ENCODE measurements at places on chromosomes 16 and 17.

DNA sequence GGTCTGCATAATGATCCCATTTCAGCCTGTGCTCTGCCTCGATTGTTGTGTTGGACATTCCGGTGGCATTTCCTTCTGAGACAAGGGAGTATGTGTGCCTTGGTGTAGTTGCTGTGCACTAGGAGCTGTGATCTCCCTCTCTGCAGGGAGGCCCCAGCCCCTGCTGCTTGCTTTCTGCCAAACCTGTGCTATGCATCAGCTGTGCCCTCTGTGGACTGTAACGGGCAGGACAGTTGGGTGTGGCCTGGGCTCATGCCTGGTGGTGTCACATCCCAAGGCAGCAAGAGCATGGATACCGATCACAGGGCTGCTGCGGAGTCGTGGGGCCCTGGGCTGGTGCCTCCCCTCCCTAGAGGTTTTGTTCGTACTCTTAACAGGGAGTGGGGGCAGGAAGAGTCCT lies 3.8 kb upstream of the JPT2 start:
- no peak for DNase-seq

GRCh38 chr17:68601565-68602288 lies 560 bp upstream of the FAM20A start:
- DNase-seq: no peak

GRCh38 chr17:61662741-61663140 lies 71.7 kb upstream of the NACA2 start:
- DNase-seq: peak; percentile 68

DNA sequence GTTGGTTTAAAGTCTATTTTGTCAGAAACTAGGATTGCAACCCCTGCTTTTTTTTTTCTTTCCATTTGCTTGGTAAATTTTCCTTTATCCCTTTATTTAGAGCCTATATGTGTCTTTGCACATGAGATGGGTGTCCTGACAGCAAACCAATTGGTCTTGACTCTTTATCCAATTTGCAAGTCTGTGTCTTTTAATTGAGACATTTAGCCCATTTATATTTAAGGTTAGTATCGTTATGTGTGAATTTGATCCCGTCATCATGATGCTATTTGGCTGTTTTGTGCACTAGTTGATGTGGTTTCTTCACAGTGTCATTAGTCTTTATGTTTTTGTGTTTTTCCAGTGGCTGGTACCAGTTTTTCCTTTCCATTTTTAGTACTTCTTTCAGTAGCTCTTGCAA lies 127.7 kb upstream of the ZNF267 start:
- no peak for DNase-seq

- DNase-seq: no peak
Observed at GRCh38 chr16:71344315-71344905, 14.1 kb upstream of the CALB2 start.

- no peak for DNase-seq
Observed at GRCh38 chr16:35711435-35711834, 2252.0 kb downstream of the TP53TG3F start.

GRCh38 chr16:30743716-30744115 lies 4.5 kb upstream of the PHKG2 start:
- no peak for DNase-seq

DNA sequence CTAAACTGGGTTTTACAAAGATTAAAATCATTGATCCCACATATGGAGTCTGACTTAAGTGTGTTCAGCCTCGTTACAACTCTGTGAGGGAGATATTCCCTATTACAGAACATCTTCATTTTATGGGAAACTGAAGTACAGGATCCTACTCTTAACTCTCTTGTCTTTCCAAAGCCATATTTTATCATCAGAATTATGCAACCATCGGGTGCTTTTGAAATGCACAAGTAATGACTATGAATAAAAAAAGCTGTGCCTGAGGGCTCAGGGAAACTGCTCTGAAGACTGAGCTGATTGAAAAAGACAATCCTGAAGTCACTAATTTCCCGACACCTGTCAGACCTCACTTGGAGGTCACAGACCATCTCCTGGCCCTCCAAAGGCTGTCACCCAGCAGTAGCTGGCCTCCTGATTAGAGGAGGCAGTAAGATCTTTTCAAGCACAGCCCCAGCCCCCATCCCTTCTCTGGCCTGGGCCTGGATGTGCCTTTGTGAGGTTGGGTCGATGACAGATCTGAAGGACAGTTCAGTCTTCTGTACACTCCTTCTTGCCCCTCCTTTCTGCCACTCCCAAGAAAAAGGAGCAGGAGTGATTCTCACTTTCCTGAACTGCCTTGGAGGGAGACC lies 5.6 kb downstream of the AKAP1 start:
- DNase-seq: peak; percentile 18

DNA sequence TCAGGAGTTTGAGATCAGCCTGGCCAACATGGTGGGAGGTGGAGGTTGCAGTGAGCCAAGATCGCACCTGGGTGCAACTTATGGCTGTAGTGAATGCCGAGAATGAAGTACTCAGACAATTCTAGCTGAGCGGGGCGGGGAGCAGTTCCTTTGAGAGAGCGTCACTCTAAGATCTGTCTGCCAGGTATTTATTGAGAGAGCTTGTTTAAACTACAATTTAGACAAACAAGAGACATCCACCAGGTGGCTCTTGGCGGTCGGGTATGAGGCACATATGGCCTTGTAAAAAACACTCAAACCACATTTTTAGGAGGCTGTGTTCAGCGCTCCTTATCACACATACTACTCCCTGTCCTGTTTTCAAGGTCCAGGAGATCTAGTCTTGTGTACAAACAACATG lies 40.6 kb upstream of the CDH1 start:
- DNase-seq: no peak

DNA sequence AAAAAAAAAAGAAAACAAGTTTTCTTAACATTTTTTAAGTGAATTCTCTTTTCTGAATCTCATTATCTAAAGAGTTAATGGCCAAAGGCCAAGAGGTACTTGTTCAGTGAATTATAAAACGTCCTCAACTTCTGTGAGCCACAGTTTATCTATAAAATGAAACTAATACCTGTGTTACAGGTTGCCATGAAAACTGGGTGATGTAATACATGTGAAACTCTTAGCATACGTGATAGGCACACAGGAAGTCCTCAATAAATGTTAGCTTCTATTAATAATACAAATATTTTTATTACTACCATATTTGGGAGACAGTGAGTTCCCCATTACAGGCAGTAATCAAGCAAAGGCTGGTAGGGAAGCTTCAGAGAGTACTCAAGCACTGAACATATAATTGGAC lies 13.5 kb upstream of the INPP5K start:
- DNase-seq: peak; percentile 4

GRCh38 chr16:12323007-12323758 lies 346.6 kb downstream of the SNX29 start:
- peak; percentile 10 for DNase-seq

DNA sequence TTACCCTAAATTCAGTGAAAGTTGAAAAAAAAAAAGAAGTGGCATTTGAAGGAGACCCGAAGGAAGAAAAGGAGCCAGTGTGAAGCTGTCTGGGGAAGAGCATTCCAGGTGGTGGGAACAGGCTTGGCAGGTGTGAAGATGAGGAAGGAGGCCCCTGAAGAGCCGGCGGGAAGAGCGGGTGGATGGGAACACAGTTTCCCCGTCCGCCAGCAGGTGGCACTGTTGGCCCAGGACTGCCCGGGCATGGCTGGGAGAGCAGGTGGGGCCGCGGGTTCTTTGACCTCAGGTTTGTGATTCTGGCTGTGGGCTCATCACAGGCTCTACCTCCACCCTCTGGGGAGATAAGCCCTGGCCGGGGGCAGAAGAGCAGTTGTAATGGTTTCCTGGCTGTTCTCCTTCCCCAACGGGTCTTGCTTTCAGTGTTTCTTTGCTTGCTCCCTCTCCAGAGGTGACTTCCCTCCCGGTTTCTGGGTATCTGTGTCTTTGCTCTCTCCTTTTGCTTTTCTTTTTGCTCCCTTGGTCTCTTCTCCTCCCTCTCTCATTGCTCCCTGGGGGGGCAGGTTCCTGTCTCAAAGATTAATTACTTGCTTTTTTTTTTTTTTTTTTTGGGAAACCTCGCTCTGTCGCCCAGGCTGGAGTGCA lies 32.3 kb downstream of the RAP1GAP2 start:
- peak; percentile 15 for DNase-seq

DNA sequence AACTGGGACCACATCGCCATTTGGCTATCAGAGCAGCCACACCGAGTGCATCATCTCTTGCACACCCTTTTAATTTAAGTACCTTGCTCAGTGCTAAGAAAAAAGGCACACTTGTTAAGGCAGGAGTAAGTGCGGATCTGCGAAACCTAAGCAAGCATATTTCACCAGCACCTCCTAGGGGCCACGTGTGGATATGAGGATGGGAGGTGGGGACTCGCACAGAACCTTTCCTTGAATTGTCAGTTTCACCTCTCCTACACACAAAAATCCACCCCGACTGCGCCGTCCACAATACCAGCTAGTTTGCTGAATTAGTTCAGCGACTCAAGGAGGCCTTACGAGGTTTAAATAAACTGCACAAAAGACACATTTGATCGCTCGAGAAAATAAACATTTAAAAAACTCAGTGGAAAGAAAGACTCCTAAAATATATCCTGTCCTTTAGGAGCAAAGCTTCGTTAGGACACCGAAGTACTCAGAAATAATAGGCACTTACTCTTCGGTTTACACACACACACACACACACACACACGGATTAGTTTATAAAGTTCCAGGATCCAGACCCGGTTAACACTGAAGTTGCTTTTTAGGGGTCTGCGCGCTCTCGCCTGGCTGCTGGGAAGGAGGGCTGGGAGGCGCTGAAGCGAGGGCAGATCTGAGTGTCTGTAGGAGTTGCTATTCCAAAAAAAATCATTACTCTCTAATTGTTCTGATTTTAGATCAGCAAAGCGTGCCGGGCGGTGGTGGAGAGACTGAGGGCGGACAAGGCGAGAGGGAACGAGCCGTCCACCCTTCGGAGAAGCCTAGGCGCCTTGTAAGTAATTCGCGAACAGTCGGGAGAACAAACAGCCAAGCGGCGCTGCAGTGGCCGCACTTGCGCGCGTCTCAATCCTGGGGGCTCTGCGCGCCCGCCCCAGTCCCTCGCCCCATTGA lies 1.0 kb upstream of the KCNJ2 start:
- peak; percentile 70 for DNase-seq

DNA sequence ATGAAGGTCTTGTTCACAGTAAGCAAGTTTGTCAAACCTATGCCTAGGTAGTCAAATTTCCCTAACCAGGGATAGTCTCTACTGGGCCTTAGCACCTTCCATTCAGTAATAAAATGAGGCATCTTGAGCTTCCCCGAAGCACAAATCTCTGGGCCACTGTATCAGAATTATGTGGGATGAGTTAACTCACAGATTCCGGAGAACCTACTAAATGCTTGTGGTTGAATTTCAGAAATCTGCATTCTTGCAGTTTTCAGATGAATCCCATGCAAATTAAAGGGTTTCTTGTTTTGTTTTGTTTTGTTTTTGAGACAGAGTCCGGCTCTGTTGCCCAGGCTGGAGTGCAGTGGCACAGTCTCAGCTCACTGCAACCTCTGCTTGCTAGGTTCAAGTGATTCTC lies 478.8 kb upstream of the HSBP1 start:
- peak; percentile 64 for DNase-seq

DNA sequence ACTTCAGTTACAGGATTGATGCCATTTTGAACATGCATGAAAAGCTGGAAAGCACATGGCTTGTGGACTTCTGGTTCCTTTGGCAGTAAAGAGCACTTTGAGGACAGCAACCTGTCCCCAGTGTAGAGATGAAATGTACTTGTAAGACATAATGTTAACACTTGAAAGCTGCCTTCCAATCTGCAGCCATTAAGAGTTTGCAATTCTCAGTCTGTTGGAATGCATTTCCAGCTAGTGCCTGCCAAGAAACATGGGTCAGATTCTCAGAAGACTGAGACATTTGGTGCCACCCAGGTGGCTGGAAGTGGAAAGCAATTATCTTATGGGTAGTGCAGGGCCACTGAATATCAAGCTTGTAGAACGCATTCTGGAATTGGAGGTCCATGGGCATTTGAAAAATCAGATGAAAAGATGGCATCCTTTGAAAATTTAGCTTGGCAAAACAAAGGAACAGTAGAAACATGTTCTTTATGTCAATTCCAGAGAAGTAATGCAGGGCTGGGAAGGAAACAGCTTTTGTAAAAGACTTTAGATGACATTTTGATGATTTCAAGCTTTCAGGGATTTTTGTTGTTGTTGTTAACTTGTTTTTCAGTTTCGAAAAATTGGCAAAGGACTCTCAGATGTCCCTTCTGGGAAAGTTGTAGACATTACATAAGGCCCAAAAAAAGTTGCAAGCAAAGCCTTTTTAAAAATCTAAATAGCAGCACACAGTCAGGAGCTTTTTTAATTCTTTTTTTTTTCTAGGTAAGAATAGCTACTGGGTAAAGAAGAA lies 147.0 kb downstream of the ABCA8 start:
- peak; percentile 60 for DNase-seq

- no peak for DNase-seq
Observed at GRCh38 chr17:54439816-54440215, 460.8 kb upstream of the TOM1L1 start.

GRCh38 chr16:87715231-87715630 lies 50.6 kb downstream of the KLHDC4 start:
- no peak for DNase-seq

GRCh38 chr16:10831894-10832886 lies 13.6 kb upstream of the TVP23A start:
- no peak for DNase-seq

GRCh38 chr16:89175280-89176146 lies 4.0 kb downstream of the CDH15 start:
- DNase-seq: no peak

DNA sequence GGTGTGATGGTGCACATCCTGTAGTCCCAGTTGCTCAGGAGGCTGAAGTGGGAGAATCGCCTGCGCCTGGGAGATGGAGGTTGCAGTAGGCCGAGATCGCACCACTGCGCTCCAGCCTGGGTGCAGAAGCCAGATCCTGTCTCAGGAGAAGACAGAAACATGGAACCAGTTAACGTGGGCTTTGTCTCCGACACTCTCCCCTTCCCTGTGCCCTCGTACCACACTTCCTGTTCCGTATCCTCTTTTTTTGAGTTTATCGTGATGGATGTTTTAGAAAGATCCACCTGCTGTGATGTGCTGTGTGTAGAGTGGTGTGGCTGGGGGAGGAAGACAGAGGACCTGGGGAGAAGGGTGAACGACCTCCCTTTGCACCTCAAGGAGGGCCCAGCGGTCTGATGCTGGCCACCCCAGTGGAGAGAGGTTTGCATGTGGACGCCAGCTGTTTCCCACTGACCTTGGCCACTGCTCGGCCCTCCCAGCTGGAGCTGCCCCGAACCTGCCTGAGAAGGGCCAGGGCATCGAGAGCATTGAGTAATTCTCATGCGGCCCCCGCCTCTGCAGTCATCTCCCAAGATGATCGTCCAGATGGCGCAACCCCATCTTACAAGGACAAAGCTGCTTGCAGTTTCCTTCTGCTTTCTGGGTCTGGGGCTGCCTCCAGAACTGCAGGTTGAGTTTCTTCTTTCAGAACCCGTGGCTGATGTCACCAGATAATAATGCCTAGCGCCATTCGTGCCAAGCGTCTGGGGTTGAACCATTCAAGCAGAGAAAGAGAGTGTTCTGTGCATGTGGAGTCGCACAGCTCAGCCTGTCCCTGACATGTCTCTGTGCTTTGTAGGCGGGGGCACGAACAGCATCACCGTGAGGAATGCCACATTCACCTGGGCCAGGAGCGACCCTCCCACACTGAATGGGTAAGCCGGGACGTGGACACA lies 126.3 kb downstream of the ABCC1 start:
- DNase-seq: peak; percentile 89

GRCh38 chr16:29877266-29877961 lies 14.4 kb upstream of the CDIPT start:
- DNase-seq: no peak
